ENCODE measurements at places on chromosomes 7 and 10.
A peak's percentile ranks its signal among the peaks of the same experiment; 100 is the strongest.

- no peaks in the 10 kb centered on the region for H3K36me3 ChIP-seq
- no peak overlapping the region for H3K4me3 ChIP-seq
- H3K27me3 ChIP-seq: no peaks in the 10 kb centered on the region
- H3K27ac ChIP-seq: no peak overlapping the region
Observed at GRCh38 chr10:105658696-105659095, 1017.6 kb downstream of the SORCS3 start.

DNA sequence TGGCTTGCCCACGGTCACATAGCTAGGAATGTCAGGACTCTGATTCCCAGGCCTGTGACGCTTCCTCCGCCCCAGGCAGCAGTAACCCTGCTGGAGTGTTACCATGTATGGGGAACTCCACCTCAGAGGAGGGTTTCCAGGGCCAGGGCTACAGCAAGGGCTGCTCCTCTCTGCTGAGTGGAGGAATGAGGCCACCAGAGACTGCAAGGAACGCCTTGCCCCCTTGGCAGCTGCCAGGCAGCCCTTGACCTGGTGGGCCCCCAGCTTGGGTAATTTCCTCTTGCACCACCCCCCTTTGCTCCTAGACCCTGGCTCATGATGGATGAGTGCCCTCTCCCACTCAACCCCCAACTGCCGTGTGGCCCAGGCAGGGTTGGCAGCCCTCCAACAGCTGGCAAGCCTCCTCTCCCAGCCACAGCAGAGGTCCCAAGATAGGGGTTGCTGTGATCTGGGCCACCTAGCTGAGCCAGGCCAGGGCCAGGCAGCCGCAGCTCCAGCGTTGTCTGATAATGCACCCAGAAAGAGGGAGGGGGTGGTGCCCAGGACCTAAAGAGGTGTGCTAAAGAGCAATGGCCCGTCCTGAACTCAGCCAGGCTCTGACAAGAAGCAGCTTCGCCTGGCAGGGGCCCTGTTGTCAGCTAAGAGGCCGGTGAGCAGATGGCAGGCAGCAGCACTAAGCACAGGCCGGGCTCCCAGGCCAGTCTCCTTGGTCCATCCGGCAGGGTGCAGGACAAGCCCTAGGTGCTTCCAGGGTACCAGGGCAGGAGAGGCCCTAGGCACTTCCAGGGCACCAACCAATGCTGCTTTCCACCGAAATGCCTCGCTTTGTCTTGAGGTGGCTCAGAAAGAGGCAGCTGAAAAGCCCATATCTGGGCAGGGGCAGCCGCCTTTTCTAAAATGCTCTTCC lies 35.4 kb downstream of the DRGX start:
- H3K4me1 ChIP-seq: no peaks in the 10 kb centered on the region
- no peak for DNase-seq
- no peaks in the 10 kb centered on the region for H3K36me3 ChIP-seq
- H3K27me3 ChIP-seq: no peaks in the 10 kb centered on the region
- no peak overlapping the region for H3K4me3 ChIP-seq

DNA sequence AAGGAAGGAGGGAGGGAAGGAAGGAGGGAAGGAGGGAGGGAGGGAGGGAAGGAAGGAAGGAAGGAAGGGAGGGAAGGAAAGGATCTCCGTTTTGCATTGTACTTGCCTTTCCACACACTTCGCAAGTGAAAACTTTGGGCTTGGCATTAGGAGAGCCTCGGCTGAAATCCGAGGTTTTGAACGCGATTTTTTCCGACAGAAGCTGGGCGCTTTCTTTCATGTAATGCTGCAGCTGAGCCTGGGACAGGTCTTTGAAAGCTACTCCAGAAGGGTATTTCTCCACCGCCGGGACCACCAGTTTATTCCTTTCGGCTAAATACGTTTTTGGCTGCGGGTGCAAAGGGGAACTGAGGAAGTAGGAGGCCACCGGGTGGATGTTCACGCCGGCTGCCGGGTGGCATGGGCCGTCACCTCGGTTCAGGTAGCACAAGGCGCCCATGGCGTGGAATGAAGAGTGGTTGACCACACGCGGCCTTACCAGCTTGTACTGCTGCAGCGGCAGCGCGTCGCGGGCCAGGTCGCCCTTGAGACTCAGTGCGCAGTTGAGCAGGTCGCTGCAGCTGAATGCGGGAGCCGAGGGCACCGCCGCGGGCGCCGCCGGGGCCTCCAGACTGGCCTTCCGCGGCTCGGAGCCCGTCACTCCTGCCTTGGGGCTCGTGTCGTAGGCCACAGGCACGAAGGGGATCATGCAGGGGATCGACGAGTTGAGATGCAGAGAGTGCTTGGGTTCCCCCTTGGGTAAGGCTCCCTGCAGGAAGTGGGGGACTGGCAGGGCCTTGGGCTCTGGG lies 825 bp downstream of the FEZF1 start:
- no peak overlapping the region for H3K4me3 ChIP-seq
- no peaks in the 10 kb centered on the region for H3K4me1 ChIP-seq
- DNase-seq: no peak
- peaks cover 84% of the 10 kb centered on the region for H3K27me3 ChIP-seq
- no peaks in the 10 kb centered on the region for H3K36me3 ChIP-seq

DNA sequence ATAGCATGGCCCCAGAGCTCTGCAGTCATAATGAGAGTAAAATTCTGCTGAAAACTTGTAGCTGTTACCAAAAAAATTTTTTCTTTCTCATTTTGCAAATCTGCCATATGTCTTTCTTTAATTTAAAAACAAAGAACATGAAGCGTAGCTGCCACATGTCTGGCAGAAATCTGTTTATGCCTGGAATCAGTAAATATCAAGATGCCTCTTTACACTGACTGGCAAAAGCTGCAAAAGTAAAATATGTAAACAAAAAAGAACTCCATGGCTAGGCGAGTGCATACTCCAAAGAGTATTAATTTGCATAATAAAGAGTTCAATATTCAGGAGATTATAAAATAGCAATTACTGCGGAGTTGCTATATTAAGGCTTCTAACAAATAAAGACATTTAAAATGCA lies 130.9 kb upstream of the SP8 start:
- H3K27me3 ChIP-seq: no peaks in the 10 kb centered on the region
- no peaks in the 10 kb centered on the region for H3K36me3 ChIP-seq
- no peak overlapping the region for H3K4me3 ChIP-seq
- H3K27ac ChIP-seq: no peak overlapping the region

- H3K27ac ChIP-seq: no peak overlapping the region
- H3K4me3 ChIP-seq: no peak overlapping the region
- no peaks in the 10 kb centered on the region for H3K4me1 ChIP-seq
- no peaks in the 10 kb centered on the region for H3K36me3 ChIP-seq
- peak; percentile 24 for DNase-seq
Observed at GRCh38 chr7:3218411-3219225, 82.4 kb upstream of the SDK1 start.

GRCh38 chr7:29322023-29322712 lies 127.6 kb downstream of the CHN2 start:
- no peaks in the 10 kb centered on the region for H3K36me3 ChIP-seq
- no peak overlapping the region for H3K4me3 ChIP-seq
- no peaks in the 10 kb centered on the region for H3K4me1 ChIP-seq
- no peak for DNase-seq
- no peak overlapping the region for H3K27ac ChIP-seq
- no peaks in the 10 kb centered on the region for H3K27me3 ChIP-seq

GRCh38 chr7:8141070-8141469 lies 120.9 kb downstream of the ICA1 start:
- no peak overlapping the region for H3K27ac ChIP-seq
- H3K36me3 ChIP-seq: no peaks in the 10 kb centered on the region
- H3K4me1 ChIP-seq: no peaks in the 10 kb centered on the region
- H3K27me3 ChIP-seq: no peaks in the 10 kb centered on the region

- no peak for DNase-seq
- no peak overlapping the region for H3K27ac ChIP-seq
- no peaks in the 10 kb centered on the region for H3K4me1 ChIP-seq
- peaks cover 10% of the 10 kb centered on the region for H3K27me3 ChIP-seq
- no peak overlapping the region for H3K4me3 ChIP-seq
Observed at GRCh38 chr7:132578826-132579225, 2.6 kb upstream of the PLXNA4 start.

DNA sequence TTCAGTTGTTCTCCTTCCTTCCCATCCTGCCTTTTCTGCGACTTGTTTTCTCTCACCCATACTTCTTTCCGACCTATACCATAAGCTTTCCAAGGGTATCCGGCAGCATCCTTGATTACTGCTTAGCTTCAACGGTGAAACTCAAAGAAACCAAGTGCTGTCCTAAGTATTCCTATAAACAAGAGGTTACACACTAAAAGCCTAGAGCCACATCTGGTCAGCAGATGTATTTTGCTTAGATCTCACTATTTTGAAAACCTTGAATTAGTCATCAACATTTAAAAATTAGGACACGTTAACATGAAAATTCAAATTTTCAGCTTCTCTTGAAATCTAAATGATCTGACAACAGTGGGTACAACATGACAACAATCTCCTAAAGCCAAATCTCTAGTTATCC lies 20.0 kb downstream of the ARHGAP21 start:
- DNase-seq: peak; percentile 93
- H3K36me3 ChIP-seq: no peaks in the 10 kb centered on the region
- peaks cover 24% of the 10 kb centered on the region for H3K4me1 ChIP-seq
- no peaks in the 10 kb centered on the region for H3K27me3 ChIP-seq
- H3K27ac ChIP-seq: peak overlapping the region; percentile 67
- H3K4me3 ChIP-seq: no peak overlapping the region

DNA sequence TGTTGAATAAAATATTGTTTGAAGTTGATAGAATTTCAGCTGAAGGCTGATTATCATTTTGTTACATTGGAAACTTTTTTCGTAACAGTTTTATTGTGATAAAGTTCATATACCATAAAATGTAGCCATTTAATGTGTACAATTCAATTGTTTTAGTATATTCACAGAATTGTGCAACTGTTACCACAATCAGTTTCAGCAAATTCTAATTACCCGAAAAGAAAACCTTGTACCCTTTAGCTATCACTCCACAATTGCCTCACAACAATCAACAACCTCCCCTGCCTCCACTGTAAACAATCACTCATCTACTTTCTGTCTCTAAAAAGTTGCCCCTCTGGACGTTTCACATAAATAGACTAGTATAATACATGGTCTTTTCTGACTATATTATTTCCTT lies 179.7 kb upstream of the BET1 start:
- H3K27me3 ChIP-seq: no peaks in the 10 kb centered on the region
- no peak for DNase-seq
- peak overlapping the region; percentile 94 for H3K27ac ChIP-seq
- H3K4me1 ChIP-seq: peaks cover 14% of the 10 kb centered on the region
- H3K4me3 ChIP-seq: no peak overlapping the region
- H3K36me3 ChIP-seq: no peaks in the 10 kb centered on the region

DNA sequence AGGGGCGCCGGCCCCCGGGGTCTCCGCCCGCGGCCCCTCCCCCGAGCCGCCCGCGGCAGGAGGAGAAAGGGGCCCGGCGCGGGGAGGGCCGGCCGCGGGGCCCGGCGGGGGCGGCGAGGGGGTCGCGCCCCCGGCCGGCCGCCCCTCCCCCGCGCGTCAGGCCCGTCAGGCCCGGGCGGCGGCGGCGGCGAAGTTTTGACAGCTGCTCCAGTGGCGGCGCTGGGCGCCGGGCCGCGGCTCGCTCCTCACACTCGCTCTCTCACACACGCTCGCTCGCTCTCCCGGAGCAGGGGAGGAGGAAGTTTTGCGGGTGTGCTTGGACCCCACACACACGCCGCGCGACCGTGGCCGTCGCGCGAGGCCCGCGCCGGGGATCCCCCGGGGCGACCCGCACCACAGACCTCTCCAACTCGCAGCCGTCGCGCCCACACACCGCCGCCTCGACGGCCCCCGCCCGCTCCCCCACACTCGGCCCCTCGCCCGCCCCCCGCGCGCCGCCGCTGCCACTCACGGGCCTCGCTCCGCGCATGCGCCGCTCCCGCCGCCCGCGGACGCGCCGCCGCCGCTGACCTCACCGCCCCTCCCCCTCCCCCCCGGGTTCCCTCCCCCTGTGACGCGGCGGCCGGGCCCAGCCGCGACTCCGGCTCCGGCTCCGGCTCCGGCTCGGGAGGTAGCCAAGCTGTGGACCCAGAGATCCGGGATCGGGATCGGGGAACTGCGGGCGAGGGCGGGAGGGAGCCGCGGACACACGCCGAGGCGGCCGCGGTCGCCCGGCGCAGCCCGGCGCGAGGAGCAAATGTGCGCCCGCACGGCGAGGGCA lies 518 bp upstream of the KMT2C start:
- H3K36me3 ChIP-seq: no peaks in the 10 kb centered on the region
- H3K4me3 ChIP-seq: peak overlapping the region; percentile 63
- DNase-seq: peak; percentile 93
- no peaks in the 10 kb centered on the region for H3K27me3 ChIP-seq

- H3K27me3 ChIP-seq: no peaks in the 10 kb centered on the region
- no peak overlapping the region for H3K4me3 ChIP-seq
Observed at GRCh38 chr7:47714669-47715607, 133.0 kb upstream of the TNS3 start.

All from fibroblast of lung (primary cell).